ENCODE measurements at places on chromosomes 4 and X.
A peak's percentile ranks its signal among the peaks of the same experiment; 100 is the strongest.

GRCh38 chrX:74232859-74233258 is 71.1 kb upstream of the ZCCHC13 start:
- DNase-seq: no peak

DNA sequence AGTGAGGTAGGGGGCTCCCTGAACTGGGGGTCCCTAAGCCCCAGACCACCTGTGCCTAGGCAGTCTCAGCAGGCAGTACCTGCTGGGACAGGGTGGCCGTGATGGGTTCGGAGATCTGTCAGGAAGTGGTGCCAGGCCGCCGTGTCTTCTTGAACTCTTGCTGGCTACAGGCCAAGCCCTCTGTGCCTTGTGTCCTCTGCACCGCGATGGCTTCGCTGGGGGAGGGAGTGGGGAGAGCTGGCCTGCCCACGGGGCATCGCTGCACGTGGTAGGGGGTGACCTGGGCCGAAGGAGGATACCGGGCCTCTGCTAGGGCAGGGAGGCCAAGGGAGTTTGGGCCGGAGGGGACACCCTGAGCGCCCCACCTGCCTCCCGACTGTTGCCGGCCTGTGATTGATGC is 96.7 kb upstream of the NKX1-1 start:
- DNase-seq: no peak

DNA sequence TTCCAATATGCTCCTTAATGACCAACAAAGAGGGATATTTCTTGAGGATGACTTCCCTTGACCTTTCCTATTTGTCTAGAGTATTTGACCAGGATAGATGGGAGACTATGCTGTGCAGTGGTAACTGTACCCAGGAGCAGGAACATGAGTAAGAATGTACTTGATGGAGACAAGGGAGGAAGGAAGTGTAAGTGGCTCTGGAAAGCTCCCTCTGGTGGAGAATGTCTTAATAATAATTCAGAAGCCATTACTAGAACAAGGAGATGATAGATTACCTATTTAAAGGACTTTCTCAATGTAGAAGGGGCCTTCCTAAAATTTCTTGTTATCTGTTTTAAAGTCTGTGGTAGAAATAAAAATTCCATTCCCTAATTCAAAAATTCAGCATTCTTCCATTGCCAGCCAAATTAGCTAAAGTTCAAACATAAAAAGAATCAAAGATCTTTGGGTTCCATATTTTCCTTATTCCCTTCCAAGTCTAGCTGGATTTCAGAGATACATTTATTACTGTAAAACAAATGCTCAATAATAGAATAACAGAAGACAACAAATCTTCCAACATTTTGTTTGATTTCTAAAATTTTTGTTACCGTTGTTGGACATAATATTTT is 83.8 kb downstream of the GRID2 start:
- DNase-seq: peak; percentile 26

- no peak for DNase-seq
These were observed 728.6 kb downstream of the TRIML1 start for GRCh38 chr4:188867796-188868195.

GRCh38 chr4:82360298-82361177 is 13.3 kb downstream of the HNRNPD start:
- no peak for DNase-seq

DNA sequence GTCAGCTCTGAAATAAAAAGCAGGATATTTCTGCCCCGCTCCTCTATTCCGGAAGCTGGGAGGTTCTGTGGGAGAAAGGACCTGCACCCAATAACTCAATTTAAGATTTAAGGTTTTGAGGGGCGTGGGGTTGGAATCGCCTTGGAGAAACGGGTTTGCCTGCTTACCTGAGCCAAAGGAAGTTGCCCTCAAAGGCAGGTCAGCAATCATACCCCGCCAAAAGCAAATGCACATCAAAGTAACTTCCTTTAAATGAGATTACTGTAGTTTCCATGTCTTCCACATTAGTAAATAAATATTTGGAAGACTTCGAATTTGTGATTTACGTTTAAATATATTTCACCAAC is 978 bp upstream of the HS3ST1 start:
- no peak for DNase-seq

DNA sequence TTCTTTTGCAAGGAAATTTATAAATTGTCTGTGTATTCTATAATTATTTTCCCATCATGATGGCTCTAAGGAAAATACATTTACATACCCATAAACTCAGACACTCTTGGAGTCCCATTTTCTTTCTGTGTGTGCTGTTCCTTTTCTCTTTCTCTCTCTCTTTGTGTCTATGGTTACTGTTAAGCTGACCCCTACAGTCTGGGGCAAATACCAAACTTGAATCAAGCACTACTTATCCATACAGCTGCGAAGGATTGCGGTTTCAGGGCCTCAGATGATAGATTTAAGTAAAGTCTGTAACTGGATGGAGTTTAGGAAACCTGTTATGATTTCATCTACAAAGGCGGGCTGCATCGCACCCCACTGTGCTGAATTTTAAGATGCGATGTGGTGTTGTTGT is 150.2 kb downstream of the SHROOM3 start:
- DNase-seq: no peak

GRCh38 chr4:8534611-8535010 is 45.6 kb upstream of the GPR78 start:
- no peak for DNase-seq

DNA sequence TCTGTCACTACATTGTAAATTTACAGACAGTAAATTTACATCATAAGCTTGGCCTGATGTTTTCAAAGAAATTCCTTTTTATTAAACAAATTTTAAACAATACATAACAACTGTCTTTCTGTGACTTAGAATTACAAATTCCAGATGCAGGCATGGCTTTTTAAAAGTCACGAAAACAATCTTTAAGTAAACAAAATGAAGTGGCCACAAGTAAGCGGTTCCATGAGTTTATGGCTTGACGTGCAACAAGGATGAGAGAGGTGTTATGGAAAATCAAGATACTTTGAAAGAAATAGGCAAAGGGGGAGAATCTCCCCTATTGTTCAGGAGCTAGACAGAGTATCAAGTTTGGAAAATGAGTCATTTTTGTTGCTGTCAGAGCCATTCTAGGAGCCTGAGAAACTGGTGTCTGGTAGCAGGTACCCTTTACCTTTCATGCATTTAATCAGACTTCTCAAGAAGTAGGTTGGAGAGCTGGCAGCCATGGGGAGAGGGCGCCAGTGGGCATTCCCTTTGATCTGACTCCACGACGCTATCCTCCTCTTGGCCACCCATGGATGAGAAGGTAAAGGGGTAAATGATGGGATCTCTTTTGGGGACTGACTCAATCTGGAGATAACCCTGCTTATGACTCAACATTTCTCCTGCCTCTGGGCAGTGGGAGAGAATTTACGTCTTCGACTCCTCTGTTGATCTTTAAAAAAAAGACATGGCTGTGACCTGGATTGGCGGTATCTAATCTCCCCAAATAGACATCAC is 217.2 kb downstream of the SPRY1 start:
- DNase-seq: no peak

GRCh38 chr4:57410331-57411052 is 300.3 kb upstream of the IGFBP7 start:
- no peak for DNase-seq

GRCh38 chrX:19566359-19567222 is 51.3 kb upstream of the MAP3K15 start:
- no peak for DNase-seq

GRCh38 chr4:185640811-185641675 is 105.7 kb upstream of the PDLIM3 start:
- DNase-seq: peak; percentile 48

DNA sequence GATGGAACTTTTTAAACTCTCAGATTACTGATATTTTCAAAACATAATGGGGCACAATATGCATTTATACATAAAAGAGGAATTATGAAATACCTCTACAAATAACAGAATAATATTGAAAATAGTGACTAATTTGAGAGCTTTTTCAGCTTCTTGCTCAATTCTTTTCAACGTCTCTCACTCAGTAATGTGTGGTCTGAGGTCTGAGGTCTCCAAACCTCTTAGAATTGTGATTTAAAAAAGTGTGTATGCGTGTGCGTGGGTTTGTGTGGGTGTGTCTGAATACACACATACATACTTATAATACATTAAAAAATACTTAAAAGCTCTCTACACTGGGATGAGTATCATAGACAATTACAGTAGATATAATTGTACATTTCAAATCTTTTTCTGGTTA is 7.9 kb downstream of the NDNF start:
- no peak for DNase-seq

DNA sequence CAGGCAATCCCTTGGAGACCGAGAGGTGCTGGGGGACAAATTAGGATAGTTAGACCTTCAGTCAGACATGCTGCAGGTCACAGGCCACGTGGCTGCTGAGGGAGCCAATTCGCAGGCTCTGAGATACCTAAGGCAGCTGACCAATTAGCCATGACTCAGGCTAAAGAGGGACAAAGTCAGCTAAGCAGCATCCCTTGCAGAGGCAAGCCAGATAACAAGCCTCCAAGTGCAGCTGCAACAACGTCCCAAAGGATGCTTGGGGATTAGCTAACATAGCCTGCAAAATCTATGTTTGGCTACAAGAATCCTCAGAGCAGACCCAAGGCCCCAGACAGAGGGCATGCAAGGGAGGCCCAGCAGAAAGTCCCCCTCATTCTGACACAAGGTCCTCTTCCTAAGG is 93.5 kb downstream of the SEL1L3 start:
- DNase-seq: no peak

- no peak for DNase-seq
These were observed 6.6 kb upstream of the CXXC4 start for GRCh38 chr4:104501290-104501689.

- no peak for DNase-seq
These were observed 38.1 kb downstream of the HELQ start for GRCh38 chr4:83417566-83417965.

DNA sequence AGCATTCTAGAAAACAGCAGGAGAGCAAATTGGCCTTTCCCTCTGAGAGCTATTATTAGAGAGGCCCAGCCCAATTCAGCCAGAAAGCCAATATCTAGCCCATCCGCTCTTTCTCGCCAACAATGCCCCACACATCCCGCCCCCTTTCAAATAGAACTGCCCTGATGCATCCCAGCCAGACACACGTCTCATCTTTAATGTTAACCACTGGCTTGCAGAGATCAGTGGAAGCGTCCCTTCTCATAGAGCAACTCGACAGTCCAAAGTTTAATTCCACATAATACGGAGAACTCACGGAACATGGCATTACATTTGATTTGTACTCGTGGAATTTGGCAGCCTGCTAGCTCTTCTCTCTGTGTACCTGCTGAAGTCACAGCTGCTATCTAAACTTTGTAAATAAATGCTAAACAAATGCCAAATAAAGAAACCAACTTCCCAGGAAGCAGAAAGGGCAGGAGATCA is 304.4 kb downstream of the DHX15 start:
- no peak for DNase-seq

DNA sequence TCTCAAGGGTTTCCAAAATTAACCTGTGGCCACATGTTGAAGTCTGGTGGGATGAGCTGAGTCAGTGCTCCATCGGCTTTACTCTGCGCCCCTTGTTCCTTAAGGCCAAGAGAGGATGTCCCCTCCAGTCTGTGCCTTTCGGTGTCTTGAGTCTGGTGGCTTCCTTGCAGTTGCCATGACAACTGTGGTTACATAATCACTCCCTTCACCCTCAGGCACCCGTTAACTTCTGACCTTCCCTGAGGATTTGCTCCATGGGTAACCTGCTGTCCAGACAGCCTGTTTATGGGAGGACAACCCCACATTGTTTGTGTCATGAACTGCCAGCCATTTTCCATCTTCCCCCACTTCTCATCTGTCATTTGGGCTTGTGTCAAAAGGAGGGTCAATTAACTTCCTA is 401.1 kb upstream of the LCORL start:
- DNase-seq: no peak

DNA sequence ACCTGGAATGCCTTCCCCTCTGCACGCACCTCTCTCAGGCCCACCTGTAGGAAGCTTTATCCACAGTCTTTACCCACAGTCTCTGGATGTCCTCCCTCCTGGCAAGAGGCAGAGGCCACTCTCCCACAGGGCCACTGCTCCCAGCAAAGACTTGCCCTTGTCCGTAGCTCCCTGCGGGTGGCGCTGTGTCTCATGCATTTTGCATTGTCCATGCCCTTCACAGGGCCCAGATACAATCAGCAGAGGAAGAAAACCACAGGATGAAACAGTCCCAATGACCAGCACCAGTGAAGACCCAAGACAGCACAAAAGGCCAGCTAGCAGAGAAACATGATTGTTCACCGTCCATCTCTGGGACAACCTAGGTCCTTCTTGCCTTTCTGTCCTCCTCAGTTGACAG is 2.1 kb upstream of the NSG1 start:
- no peak for DNase-seq

- no peak for DNase-seq
These were observed 509.8 kb downstream of the ARAP2 start for GRCh38 chr4:35734381-35735098.

DNA sequence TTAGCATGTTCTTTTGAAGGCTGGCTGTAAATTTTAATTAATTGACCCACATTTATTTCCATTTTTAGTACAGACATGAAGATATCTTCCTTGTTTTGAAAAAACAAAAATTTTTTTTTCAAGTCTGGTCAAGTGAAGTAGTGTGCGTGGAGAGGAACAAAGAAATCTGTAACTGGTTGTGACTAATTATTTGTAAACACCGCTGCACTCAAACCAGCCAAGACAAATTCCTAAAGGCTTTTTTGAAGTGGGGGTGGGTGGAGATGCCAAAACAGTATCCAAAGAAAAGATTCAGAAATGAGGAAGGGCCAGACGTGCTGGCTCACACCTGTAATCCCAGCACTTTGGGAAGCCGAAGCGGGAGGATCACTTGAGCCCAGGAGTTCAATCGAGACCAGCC is 88.3 kb downstream of the SHROOM2 start:
- DNase-seq: no peak

DNA sequence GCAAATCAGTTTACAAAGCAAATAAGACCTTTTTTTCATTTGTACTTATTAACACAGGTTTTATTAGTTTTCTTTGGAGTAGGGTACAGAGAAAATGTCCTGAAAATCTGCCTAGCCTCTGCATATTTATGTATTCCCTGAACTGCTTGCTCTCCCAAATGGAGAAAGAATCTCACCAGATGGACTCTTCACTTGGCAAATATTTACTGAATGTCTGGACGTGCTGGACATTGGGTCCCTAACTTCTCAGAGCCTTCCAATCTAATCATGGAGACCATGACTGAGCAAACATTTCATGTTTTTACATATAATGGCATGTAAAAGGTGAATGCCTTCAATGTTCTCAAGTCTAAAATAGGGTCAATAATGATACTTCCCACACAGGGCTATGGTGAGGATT is 126.0 kb downstream of the CHRDL1 start:
- DNase-seq: no peak

DNA sequence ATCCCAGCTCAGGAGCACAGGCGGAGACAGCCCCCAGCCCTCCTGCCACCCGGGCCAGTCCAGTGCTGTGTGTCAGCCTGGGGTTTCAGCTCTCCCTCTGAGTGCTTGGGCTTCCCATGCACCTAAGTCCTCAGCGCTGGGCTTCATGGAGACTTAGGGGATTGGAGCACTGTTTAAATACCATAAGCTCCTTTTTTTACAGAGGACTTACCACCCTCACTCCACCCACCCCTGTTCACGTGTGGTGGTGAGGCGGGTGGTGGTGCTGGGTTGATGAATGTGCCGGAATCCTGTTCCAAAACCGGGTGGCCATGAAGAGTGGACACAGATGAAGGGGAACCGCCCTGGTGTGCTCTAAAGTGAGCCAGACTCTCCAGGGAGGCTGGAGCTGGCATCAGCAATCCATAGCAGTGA is 66.9 kb downstream of the PSAPL1 start:
- no peak for DNase-seq

- DNase-seq: no peak
These were observed 6.9 kb upstream of the BBS7 start for GRCh38 chr4:121877041-121877773.

- no peak for DNase-seq
These were observed 77.0 kb downstream of the AFAP1 start for GRCh38 chr4:7862561-7863192.

GRCh38 chr4:52894443-52894842 is 32.3 kb downstream of the RASL11B start:
- no peak for DNase-seq

Measured in epithelial cell of proximal tubule (primary cell).